Thyroid gland (tissue), 4 donors: ENCODE measurements at places on chromosomes 3 and 15.

- no peak for DNase-seq
Observed at GRCh38 chr3:10004960-10005564, 18.4 kb upstream of the EMC3 start.

GRCh38 chr3:57064572-57064971 lies 4.1 kb downstream of the SPATA12 start:
- DNase-seq = no peak

- DNase-seq = no peak
Observed at GRCh38 chr3:124824286-124824915, 62.8 kb downstream of the ITGB5 start.

DNA sequence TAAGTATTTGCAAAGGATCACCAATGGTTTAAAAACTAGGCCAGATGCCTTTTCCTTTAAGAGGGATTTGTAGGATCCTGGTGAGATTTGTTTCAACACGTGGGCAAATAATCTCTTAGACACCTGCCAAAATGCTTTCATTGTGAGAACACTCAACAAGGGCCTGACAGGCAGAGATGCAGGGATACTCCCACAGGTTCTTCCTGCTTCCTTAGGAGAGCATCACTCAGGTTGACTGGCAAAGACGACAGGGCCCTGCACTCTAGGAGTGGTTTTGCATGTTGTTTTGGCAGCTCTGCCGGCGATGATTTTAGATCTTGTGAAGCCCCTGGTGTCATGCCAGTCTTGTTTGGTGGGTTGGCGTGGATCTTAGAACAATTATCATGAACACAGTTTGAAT lies 184.5 kb downstream of the NR1D2 start:
- DNase-seq = no peak

DNA sequence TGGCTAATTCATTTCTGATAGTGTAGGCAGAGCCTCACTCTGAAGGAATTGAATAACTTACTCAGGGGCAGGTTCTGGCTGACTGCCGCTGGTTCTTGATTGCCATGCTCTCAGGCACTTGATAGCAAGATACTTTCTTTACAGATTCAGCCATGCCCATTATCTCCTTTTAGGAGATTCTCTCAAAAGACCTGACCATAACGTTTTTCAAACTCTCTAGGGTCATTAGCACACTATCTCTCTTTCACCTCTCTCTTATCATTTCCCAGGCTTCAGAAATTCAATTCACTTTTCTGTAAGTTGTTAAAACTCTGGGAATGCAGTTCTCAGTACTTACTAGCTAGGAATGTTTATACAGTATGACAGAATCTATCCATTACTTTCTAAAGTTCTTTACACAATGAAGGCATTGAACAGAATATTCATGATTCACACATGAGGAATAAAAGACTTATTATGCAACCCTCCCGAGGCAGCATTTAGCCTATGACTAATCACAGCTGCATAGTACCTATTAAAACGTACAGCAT lies 850.3 kb upstream of the CADM2 start:
- no peak for DNase-seq

DNA sequence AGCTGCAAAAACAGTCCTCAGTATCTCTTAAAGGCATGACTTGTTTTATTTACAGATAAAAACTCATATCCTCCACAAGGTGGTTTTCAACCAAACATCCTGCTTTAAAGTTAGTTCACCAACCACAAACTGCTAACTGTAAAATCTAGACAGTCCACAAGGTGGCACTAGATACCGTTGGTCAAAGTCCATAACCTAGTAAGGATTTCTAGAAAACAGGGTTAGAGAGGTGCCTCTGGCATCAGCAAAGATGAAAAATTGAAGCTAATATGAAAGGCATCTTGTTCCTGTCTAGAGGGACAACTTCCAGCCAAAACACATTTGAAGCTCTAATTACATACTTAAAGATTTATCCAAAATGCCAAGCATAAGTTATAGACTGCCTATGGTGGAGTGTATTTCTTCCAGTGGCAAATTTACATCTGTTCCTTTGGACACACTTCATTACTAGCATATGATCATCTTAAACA lies 56.0 kb downstream of the ZMAT3 start:
- DNase-seq = peak; percentile 22
